ENCODE measurements at places on chromosomes 6 and 20.
A peak's percentile ranks its signal among the peaks of the same experiment; 100 is the strongest.

GRCh38 chr6:146146836-146147235 is 118.0 kb downstream of the GRM1 start:
- DNase-seq = no peak

DNA sequence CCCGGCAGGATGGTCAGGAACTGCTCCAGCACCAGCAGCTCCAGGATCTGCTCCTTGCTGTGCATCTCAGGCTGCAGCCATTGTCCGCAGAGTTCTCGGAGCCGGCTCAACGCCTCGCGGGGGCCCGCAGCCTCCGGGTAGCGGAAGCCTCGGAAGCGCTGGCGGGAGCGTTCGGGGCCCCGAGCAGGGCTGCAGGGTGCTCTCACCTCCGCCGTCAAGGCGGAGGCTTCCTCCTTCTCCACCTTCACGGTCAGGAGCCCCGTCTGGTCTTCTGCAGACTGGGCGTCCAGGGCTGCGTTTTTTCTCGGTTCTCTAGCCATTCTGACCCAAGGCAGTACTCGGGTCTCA is 434 bp downstream of the ZKSCAN4 start:
- DNase-seq = peak; percentile 17

DNA sequence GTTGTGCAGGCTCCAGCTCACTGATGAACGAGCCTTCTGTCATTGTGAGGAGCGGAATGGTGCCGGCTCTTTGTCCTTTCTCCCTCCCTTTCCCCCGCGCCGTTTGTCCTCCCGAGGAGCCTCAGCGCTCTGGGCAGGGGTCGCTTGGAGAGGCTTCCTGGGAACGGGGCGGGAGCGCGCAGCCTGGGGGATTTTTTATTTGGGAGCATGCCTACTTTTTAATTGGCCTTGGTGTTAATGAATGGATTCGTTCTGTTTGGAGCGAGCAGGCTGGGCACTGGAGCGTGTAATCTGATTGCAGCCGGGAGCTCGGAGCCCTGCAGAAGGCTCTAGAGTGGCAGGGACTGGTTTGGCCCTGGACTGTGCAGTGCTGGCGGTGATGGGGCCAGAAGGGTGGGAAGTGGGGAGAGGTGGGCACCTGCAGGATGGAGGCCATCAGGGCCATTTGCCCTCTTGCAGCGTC is 118.8 kb downstream of the CDH4 start:
- DNase-seq = no peak

DNA sequence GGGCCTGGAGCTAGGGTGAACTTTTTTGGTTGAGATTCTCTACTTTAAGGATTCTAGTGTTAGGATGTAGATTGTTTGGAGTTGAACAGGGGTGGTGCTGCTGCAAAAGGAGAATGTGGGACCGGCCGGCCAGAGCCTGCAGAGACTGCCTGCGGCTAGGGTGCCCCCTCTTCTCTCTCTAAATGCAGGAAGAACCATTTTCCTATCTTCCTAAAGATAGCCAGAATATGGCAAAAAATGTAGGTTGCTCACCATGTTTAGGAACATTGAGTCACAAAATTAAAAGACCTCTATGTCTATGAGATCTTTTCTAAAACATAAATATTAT is 39.5 kb downstream of the BICRAL start:
- DNase-seq = no peak

DNA sequence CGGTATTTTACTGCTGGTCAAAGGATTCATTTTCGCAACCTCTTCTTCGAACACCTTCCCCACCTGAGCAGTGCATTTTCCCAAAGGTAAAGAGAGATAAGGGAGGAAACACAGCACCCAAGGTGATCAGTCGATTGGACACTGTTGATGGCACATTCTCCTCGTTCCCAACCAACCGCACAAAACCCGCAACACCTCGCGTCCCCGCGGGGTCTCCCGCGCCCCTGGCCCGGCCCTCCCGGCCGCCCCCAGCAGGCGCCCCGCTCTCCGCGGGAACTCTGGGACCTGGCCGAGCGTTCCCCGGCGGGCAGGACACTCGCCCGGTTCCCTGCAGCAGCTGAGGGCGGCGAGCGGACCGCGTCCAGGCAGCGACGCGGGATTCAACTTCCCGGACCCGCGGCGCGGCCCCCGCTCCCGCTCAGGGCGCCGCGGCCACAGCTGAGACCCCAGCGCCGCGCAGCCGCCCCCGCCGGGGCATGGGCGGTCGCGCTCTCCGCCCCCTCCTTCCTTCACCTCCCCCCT is 506 bp downstream of the RGS17 start:
- DNase-seq = no peak

DNA sequence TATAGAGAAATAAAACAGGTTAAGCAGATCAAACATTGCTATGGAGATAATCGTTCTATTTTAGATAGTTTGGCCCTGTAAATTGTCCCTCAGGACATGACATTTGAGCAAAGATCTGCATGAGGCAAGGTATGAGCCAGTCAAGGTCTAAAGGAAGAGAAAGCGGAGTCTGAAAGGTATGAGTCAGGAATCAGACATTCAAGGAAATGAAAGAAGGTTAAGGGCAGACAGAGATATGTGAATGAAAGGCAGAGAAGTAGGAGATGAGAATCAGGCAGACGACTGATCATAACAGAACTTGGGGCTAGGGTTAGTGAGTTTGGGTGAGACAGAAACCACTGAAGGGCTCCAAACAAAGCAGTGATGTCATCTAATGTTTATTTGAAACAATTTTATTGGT is 775.8 kb downstream of the MAFB start:
- DNase-seq = no peak

GRCh38 chr6:905556-905955 is 212.6 kb upstream of the EXOC2 start:
- no peak for DNase-seq

DNA sequence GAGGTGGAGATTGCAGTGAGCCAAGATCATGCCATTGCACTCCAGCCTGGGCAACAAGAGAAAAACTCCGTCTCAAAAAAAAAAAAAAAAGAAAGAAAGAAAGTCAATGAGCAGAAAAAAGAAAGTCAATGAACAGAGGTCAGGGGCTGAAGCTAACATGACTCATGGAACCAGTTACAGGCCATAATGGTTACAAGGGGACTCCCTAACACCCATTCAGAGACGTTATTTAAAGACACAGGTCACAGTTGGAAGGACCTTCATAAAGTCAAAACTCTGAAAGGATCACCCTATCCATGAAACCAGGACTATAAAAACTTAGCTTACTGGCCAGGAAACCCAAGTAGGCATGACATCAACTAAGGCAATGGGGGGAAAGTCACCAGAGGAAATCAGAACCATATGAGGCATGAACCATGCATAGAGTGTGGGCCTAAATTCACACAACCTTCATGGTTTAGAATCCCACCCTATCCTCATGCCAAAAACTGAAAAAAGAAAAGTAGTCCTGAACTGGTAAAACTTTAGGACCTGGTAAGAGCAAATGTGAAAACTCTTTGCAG is 18.2 kb downstream of the FBXL4 start:
- DNase-seq = no peak

DNA sequence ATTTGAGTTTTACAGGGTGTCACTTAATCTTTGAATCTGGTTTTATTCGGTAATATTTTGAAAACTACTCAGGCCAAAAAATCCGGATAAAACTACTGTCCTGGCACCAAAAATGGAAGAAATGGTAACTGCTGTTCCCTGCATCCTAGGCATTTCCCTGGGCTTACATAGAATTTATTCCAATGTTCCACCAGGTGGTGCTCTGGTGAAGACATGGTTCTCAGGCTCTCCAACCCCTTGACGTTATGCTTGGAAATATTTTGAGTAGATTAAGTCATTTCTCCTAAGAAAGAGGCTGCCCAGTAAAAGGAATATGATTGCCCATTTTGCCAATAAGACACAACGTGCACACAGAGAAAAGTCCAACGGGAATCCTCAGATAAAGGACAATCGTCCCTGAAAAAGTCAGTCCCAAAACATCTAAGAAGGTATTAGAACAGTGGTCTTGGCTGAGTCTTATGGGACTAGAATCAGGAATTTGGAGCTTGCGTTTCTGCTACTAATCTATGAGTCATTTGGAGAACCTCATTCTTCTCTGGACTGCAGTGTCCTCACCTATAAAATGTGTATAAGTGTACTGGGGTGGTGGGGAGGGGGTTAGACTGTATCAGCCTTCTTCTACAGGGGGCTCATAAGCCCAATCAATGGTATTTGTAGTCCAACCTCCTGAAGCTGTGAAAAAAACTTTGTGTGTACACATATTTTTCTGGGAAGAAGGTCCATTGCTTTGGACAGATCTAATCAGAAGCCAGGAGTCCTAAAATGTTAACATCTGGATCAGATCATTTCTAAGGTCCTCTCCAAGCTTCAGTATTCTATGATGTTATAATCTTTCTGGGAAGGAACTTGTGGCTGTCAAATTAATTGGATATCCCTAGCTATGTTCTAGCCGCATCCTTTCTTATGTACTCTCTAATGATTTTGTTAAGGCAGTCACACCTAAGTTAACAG is 131.0 kb upstream of the BMP2 start:
- no peak for DNase-seq

- no peak for DNase-seq
Observed at GRCh38 chr6:80725156-80725930, 618.9 kb downstream of the BCKDHB start.

DNA sequence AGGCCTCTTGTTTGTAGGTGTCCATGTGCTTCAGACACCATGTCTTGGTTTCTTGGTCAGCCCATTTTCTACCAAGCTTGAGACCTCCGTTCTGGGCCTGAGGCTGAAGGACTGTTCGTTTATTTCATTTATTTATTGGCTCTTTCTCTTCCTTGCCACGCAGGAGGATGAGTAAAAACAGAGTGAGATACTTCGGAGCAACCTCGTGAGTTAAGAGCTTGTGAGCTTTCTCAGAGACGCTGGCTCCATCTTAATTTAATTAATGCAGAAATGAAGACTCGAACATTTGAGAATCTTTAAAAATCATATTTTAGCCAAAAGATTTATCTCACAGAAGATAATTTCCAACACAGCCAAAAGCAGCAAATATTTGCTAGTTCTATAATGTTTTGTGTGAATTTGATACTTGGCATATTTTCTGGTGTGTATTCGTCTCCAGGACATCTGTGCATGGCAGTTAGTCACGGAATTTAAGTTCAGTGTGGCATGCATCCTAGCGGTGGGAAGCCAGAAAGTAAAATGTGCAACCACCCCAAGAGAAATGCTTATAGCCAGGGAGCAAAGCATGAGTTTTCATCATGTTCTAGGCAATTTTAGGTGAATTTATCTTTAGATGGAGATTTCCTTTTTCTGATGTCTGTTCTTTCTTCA is 76.0 kb downstream of the THBS2 start:
- DNase-seq = no peak

DNA sequence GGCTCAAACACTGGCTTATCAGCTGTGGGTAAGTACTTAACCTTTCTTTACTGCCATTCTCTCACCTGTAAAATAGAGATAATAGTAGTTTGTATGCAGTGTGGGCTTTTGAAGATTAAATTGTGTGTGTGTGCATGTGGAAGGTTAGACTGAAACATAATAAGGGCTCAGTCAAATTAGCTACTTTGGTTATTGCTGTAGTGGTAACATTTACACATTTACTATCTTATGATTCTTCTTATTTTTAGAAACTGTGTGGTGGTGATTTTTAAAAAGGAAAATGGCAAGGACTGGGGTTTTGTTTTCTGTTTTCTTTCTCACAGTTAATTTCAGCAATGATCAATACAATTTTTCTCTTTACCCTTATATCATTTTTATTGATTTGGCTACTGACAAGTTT is 206.9 kb downstream of the NKAIN2 start:
- DNase-seq = no peak

GRCh38 chr20:13183005-13183404 is 38.1 kb upstream of the ISM1 start:
- DNase-seq = peak; percentile 28

GRCh38 chr20:12928755-12929401 is 79.9 kb upstream of the SPTLC3 start:
- no peak for DNase-seq
